ENCODE measurements at places on chromosomes 2 and 18.

GRCh38 chr2:217890445-217890844 lies 112.3 kb downstream of the TNS1 start:
- DNase-seq: peak; percentile 83

DNA sequence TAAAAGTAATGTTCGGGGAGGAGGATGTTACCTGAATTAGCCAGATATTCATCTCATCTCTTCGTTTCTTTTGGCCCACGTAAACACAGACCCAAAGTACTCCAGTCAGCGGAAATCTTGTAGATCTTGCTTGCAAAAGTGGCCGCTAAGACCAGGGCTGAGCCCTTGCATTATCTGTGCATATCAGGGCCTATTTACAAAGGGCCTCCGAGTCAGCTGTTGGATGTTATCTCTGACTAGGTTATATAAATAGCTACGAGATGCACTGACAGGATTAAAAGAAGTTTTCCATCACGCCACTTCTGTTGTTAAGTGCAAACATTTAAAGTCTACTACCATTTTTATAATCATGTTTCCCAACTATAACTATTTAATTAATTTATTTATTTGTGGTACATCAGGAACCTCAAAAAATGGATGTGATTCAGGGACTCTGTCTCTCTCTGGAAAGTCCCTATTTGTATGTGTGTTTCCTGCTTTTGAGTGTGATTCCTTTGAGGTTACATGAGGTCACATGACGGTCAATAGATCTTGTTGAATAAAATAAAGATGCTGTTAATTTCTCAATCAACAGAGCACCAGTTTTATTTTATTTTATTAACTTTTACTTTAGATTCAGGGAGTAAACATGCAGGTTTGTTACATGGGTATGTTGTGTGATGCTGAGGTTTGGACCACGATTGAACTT lies 46.8 kb upstream of the MBOAT2 start:
- no peak for DNase-seq

DNA sequence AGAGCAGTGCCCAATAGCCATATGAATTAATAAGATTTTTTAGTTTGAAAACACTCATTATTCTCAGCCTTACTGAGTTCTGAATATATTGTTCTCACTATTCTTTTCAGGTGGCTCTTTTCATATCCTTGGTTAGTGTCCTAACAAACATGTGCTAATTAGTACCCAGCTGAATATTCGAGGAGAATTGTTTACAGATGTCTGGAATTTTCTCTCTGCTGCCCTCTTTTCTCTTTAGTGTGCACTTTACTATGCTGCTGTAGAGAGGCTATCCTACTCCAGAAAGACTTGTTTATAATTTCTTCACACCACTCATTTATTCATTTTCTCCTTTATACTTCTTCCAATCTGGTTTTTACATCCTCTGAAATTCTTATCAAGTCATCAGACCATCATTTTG lies 405.3 kb downstream of the SPAG16 start:
- no peak for DNase-seq

DNA sequence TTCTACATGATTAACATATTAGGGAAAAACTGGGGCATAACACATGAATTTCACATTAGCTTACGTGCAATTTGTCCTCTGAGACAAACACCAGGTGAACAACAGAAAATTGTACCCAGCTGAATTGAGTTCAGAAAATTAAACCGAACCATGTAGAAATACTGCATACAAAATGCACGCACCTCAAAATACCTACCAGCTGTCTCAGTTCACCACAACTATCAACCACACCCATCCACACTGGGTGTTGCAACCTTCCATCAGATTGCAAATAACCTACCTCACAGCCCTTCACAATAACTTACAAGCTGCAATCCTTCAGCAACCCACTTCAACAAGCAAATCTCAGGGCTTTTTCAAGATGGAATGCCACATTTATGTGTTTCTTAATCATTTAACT lies 55.9 kb downstream of the UNC50 start:
- no peak for DNase-seq

DNA sequence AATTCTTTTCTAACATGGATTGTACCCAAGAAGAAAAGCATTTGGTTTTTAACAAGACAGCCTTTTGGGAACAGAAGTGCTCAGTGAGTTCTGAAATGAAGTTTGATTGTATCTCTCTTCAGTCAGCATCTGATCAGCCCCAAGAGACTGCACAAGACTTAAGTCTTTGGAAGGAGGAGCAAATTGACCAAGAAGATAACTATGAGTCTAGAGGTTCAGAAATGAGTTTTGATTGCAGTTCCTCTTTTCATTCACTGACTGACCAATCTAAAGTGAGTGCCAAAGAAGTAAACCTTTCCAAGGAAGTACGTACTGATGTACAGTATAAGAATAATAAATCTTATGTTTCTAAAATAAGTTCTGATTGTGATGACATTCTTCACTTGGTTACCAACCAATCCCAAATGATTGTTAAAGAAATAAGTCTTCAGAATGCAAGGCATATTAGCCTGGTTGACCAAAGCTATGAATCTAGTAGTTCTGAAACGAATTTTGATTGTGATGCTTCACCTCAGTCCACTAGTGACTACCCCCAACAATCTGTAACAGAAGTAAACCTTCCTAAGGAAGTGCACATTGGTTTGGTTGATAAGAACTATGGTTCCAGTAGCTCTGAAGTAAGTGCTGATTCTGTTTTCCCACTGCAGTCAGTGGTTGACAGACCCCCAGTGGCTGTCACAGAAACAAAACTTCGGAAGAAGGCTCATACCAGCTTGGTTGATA lies 31.2 kb downstream of the ZDBF2 start:
- DNase-seq: no peak
